ENCODE measurements at places on chromosomes 2 and 18. TPM values are rescaled to one million over a fixed set of nuclear protein-coding genes. Genes with fewer than 3 reads are reported as not detected.

DNA sequence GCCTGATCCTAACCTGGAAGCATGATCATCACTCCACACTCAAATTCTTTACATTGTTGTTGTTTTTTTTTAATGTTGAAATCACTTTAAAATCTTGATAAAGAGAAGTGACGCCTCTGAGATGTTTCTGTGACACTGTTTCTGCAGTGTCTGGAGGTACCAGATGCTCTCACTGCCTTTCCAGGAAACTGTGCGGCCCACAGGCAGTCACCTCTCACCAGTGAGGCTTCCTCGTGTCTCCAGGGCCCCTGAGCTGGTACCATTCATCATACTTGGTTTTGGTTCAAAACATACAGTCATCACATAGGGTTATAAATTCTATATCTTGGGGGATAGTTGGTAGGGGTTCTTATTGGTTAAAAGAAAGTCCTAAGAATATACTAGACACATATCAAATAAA, 10.1 kb upstream of the ID2 start:
- ATAC-seq, result peak; percentile 40

DNA sequence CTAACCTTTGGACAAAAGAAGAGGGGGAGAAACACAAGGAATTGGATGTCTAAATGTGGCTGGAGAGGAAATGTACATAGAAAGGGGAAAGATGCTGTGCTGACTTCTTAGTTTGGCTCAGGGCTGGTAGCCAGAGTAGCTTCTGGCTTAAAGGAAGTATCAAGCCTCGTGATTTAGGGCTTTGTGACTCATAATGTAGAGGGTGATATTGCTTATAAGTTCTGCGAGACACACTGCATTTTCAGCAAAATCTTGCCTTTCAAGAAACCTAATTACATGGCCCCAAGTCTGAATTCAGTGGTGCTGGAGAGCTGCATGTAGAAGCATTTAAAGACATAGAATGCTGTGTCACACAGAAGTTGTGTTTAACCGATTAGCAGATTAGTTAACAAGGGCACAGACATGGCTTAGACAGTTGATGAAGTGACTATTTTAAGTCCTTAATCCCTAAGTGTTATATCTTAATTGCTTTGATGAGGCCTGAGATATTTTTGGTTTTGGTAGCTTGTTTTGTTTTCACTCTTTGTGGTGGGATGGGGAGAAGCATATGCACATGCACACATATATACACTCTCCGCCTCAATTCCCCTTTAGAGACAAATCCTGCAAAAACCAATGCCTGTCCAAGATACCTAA, 66.4 kb downstream of the EPAS1 start:
- peak; percentile 80 for ATAC-seq

DNA sequence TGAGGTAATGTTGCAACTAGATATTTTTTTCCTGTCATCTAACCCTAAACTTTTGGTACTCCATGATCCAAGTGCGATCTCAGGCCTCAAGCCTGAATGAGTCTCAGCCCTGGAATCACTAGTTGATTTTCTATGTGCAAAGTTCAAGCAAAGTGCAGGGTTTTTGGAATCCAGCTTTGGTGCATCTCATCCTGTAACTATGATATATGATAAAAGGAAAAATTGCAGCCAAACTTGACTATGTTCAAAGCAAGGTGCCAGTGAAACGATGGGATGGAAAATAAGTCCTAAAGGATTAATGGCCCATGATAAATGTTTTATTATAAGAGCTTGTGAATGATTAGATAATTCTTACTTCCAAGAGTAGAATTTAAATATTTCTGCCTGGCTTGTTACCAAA, 78.9 kb upstream of the NT5C1B start:
- ATAC-seq, result no peak

- ATAC-seq, result no peak
Observed at GRCh38 chr2:102439065-102439695, 16.2 kb downstream of the IL18RAP start.

DNA sequence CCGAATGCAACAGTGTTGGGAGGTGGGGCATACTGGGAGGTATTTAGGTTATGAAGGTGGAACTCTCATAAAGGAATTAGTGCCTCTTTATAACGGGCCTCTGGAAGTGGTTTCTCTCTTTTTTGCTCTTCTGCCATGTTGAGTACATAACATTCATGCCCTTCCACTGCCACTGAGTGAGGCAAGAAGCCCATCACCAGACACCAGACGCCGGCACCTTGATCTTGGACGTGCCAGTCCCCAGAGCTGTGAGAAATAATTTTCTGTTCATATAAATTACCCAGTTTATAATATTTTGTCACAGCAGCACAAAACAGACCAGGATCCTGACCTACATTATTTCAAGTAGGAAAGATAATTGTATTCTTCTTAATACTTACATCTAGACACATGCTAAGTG, 320.2 kb downstream of the NRXN1 start:
- no peak for ATAC-seq

ARPC2 gene
- total RNA-seq, result 681 TPM

SGO2 gene
- 51.2 TPM for total RNA-seq

EPHA4 gene
- total RNA-seq, result 13.8 TPM
